NCI-H1105 (cell line): ENCODE measurements at places on chromosomes 1 and 21.

GRCh38 chr1:12166834-12167492, at the start of gene TNFRSF1B:
TSS of gene TNFRSF1B (plus strand) at chr1:12166991. CDS start at chr1:12167092, 101 bp downstream.
- no peak for DNase-seq

GRCh38 chr1:204072931-204073836, at the start of gene SOX13:
TSS of gene SOX13 (plus strand) at chr1:204073115. CDS start at chr1:204112916, 39,801 bp downstream.
- peak; percentile 79 for DNase-seq

- DNase-seq: peak; percentile 77
Measured at GRCh38 chr1:145977486-145978470, 13.3 kb downstream of the POLR3GL start.

DNA sequence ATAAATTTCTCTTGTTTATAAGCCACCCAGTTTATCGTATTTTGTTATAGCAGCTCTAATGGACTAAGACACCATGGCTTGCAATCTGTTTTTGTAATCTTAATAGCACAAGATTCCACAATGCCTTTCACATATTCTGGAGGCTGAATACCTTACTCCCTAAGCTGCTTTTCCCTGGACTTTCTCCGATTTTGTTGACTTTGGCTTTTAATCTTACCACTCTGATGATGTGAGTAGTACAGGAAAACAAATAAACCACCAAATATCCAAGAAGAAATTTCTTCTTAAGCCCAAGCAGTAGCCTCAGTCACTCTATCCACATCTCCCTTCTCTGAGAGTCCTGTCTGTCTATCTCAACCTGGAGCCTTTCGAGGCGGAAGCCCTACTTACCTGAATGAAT, 838.6 kb downstream of the LTN1 start:
- DNase-seq: no peak

GRCh38 chr1:90826834-90827233, 109.7 kb upstream of the BARHL2 start:
- no peak for DNase-seq

GRCh38 chr1:109570414-109570813, 22.0 kb downstream of the GNAI3 start:
- no peak for DNase-seq

GRCh38 chr1:166379447-166379846, 212.6 kb upstream of the FAM78B start:
- no peak for DNase-seq

GRCh38 chr1:210214573-210215409, 17.8 kb upstream of the SERTAD4 start:
- DNase-seq: no peak

DNA sequence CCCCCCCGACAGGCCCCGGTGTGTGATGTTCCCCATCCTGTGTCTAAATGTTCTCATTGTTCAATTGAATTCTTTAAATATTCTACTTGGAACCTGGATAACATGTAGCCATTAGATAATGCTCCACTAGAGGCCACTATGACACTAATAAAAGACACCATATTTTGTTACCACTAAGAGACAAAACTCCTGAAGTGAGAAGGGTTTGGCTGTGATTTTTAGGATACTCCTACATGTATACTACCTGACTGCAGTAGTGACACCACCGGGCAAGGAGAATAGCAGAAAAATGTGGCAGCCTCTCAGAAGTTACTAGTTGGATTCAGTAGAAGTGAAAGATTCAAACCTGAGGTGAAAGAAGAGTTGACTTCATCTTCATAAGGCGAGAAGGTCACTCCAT, 36.0 kb downstream of the F5 start:
- DNase-seq: peak; percentile 29

DNA sequence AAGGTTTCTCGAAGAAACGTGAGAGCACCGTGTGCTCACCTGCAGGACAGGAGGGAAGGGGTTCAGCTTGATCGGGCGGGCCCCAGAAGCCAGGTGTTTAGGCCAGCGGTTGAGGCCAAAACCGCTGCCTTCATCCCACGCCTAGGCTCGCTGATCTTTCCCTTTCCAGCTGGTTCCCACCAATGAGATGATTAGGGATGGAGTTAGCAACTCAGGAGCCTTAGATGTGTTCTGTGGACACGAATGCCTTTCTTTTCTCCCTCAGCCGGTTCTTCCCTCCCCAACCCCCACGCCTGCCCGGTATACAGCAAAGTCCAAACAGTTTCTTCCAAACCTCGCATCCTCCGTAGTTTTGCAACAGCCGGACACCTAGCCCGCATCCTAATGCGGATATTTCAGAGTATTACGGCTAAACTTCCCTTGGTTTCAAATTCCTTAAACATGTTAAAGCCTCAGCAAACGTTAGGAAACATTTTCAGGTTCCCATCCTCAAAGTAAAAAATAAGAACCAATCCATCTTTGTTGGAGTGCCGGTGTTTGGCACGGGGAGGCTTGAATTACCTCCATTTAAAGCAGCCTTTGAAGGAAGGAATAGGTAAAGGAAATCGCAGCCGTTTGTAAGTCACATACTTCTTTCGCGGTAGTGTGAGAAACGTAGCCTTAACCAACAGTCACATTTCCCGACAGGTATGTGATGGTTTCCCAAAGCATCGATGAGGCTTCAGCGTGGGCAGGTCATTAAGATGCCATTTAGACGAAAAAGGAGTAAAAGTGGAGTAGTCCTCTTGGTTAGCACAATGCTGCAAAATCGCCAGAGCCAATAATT, 1.1 kb downstream of the LRRC8C start:
- peak; percentile 28 for DNase-seq

- DNase-seq: no peak
Measured at GRCh38 chr1:188735567-188735966, 1742.1 kb downstream of the BRINP3 start.

DNA sequence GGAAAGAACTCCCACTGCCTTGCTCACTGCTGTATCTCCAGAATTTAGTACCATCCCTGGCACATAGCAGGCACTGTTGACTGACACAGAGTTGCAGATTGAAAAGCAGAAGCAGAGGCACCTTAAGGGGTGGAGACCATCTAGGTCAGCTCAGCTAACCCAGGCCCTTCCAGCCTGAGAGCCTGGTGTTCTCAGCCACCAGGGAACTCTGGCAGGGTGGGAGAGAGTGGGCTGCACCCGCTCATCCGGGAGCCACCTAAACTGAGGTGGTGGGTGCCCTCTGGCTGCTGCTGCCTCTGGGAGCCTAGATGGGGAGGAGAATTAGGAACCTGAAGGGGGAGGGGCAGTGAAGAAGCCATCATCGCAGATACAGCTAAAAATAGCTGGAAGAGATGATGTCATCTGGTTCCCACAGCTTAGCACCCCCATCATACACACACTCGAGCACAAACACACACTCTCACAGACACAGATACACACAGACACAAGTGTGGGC, 1.5 kb upstream of the TSPAN1 start:
- no peak for DNase-seq
